ENCODE measurements at places on chromosomes 7 and 10.

- no peak for DNase-seq
- no peaks in the 10 kb centered on the region for H3K27me3 ChIP-seq
- H3K4me1 ChIP-seq = peaks cover 45% of the 10 kb centered on the region
- no peak overlapping the region for H3K4me3 ChIP-seq
Observed at GRCh38 chr10:61992671-61993668, 91.5 kb downstream of the ARID5B start.

- H3K27ac ChIP-seq = no peak within 1 kb of the TSS
- H3K4me1 ChIP-seq = 0 out of 2 replicates have a peak, but pooled peaks cover 3% of the 10 kb centered on the region
- peaks cover 50% of the 10 kb centered on the region for H3K27me3 ChIP-seq
- H3K36me3 ChIP-seq = no peaks in the 10 kb centered on the region
Observed at GRCh38 chr7:98869597-98870120, at the start of gene TMEM130. TSS of gene TMEM130 (minus strand) at chr7:98870014. CDS start at chr7:98869861, 153 bp downstream.

- 0 out of 2 replicates have a peak, but pooled peaks cover 3% of the 10 kb centered on the region for H3K36me3 ChIP-seq
- DNase-seq = no peak
- no peak overlapping the region for H3K27ac ChIP-seq
- H3K4me1 ChIP-seq = peaks cover 22% of the 10 kb centered on the region
Observed at GRCh38 chr10:120945801-120946302, 94.7 kb downstream of the WDR11 start.

- H3K27ac ChIP-seq = peak overlapping the region; percentile 83
- no peak for DNase-seq
- H3K27me3 ChIP-seq = no peaks in the 10 kb centered on the region
- H3K4me1 ChIP-seq = no peaks in the 10 kb centered on the region
Observed at GRCh38 chr10:1037098-1037497, 11.4 kb upstream of the IDI2 start.

- no peaks in the 10 kb centered on the region for H3K36me3 ChIP-seq
- no peak for DNase-seq
- H3K27ac ChIP-seq = no peak overlapping the region
- peaks cover 5% of the 10 kb centered on the region for H3K4me1 ChIP-seq
- H3K4me3 ChIP-seq = no peak overlapping the region
Observed at GRCh38 chr10:128701837-128702236, 575.6 kb upstream of the MKI67 start.

GRCh38 chr10:25017154-25017590 is 760 bp downstream of the THNSL1 start:
- H3K27me3 ChIP-seq = no peaks in the 10 kb centered on the region
- H3K27ac ChIP-seq = peak overlapping the region; percentile 93
- H3K4me3 ChIP-seq = peak overlapping the region; percentile 75

GRCh38 chr7:135801045-135801693 is 52.6 kb upstream of the FAM180A start:
- peak overlapping the region; percentile 59 for H3K4me3 ChIP-seq
- H3K27me3 ChIP-seq = peaks cover 4% of the 10 kb centered on the region
- no peak for DNase-seq
- H3K27ac ChIP-seq = peak overlapping the region; percentile 21
- no peaks in the 10 kb centered on the region for H3K36me3 ChIP-seq

GRCh38 chr10:97822261-97822687 is 27.4 kb upstream of the GOLGA7B start:
- H3K27me3 ChIP-seq = no peaks in the 10 kb centered on the region
- H3K27ac ChIP-seq = no peak overlapping the region
- H3K4me3 ChIP-seq = no peak overlapping the region
- no peaks in the 10 kb centered on the region for H3K36me3 ChIP-seq

DNA sequence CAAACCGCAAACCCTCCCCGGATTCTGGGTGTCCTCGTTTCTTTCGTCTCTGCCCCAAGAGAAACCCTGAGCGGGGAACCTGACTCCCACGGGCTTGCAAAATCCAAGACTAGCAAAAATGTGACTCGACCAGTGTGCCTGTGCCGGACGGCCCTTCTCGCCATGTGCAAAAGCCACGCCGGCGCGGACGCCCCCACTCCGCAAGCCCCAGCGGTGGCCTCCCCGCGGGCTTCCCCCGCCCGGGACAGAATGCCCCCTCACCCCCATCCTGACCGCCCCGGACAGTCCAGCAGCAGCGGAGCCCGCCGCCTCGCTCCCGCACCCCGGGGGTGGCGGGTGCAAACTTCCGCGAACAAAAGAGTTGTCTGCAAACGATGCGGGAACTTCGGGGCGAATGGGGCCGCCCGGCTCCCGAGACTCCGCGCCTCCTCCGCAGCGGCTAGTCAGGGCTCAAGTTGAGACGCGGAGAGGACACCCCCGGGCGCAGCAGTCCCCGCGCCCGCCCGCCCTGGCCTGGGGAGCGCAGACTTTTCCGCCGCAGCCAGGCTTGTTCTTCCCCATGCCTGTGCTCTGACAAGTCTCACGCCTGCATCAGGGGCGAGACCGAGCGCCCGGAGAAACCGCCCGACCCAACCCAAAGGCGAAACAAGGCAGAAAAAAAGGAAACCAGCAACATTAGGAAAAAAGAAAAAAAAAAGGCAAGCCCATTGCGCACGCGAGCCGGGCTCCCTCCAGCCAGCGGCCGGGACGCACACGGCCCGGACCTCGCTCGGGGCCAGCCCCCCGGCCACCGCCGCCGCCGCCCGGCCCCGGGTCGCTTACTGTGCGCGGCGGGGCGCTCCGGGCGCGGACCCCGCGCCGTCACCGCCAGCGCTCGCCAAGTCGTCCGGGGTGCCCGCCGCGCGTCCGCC is 732 bp downstream of the FAM53B start:
- H3K27ac ChIP-seq = 0 out of 2 replicates have a peak overlapping the region, but pooled peaks have one; percentile 71
- peaks cover 19% of the 10 kb centered on the region for H3K27me3 ChIP-seq
- H3K4me1 ChIP-seq = peaks cover 54% of the 10 kb centered on the region
- peaks cover 5% of the 10 kb centered on the region for H3K36me3 ChIP-seq
- H3K4me3 ChIP-seq = peak overlapping the region; percentile 92
- peak; percentile 49 for DNase-seq

DNA sequence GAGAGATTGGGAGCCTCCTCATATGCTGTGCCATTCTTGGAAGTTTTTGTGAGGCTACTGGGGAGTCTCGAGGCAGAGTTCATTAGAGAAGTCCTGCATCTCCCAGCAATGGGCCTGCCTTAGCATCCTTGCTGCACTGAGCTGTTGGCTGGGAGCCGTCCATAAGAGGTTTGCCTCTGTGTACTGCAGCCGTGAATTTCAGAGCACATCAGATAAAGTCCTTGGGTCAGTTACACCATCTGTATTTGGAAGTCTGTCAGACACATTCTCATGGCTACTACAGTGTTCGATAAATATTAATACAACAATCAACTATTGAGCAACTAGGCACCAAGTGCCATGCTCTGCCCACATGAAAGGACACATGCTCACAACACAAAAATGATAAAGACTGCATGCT is 100.5 kb upstream of the SEC61G start:
- H3K4me1 ChIP-seq = peaks cover 10% of the 10 kb centered on the region
- H3K27me3 ChIP-seq = no peaks in the 10 kb centered on the region
- no peak overlapping the region for H3K27ac ChIP-seq
- no peak overlapping the region for H3K4me3 ChIP-seq
- no peak for DNase-seq
